ENCODE measurements at places on chromosomes 12 and 14.

DNA sequence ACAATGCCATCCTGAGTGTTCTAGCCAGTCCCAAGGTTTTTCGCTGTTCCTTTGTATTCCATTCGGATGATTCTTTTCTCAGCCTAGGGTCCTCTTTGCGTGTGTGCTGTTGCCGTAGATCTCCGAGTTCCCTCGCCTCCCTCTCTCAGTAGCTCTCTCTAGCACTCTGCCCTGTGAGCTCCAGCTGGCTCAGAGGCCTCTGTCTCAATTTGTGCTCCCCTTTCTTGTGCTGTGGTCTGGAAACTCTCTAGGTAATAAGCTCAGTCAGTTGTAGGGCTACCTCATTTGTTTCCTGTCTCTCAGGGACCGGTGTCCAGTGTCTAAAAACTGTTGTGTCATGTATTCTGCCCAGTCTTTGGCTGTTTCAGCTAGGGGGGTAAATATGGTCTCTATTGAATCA, 179.3 kb downstream of the PCNX1 start:
- DNase-seq = no peak

- DNase-seq = peak; percentile 45
Measured at GRCh38 chr12:14884458-14884878, 1.2 kb downstream of the MGP start.

GRCh38 chr12:115094163-115094816, 410.3 kb upstream of the TBX3 start:
- DNase-seq = no peak

DNA sequence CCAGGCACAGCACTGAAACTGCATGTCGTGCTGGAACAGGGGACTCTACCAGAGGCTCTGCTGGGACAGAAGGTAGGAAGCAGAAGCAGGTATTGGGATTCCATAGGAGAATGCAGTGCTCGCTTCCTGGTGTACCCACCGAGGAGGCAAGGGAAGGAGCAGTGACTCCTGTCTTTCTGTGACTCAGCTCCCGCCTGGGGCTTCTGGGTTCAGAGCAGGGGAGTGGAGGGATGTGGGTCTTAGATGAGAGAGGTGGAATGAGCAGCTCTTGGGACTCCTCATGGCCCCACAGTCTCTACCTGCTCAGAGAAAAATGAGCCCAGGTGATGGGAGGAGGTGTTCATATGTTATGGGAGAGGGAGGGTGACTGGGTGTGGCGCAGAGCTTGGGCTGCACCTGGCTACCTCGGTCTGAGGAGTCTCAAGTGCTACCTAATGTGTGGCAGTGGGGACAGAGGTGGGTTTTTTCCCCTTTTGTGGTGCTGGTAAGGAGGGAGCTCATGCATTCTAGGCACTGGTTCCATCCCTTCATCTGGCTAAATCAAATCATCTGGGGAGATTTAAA, 26.3 kb downstream of the WNT5B start:
- no peak for DNase-seq

DNA sequence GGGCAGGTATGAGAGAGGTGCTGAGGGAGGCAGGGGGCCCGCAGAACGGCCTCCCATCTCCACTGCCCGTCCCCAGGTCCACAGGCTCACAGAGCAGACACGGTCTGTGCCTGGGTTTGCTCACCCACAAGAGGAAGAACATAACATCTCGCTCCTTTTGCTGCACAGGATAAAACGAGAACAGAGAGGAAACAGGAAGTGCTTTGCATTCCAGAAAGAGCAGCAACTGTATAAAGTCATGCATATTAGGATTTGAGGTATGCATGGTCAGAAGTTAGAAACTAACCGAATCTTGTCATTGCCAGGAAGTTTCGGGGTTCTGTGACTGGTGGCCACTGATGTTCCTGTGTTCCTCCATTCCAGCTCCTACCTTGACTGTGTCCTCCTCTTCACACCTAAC, 25.0 kb downstream of the NTF3 start:
- no peak for DNase-seq

GRCh38 chr12:57169969-57170368, 22.6 kb upstream of the LRP1-AS start:
- no peak for DNase-seq

- DNase-seq = peak; percentile 80
Measured at GRCh38 chr14:57268161-57269069, at the start of the genes AP5M1 and EXOC5. TSS of gene AP5M1 (plus strand) at chr14:57268971. CDS start at chr14:57269315, 344 bp downstream. TSS of gene EXOC5 (minus strand) at chr14:57268905. CDS start at chr14:57268648, 257 bp downstream.

DNA sequence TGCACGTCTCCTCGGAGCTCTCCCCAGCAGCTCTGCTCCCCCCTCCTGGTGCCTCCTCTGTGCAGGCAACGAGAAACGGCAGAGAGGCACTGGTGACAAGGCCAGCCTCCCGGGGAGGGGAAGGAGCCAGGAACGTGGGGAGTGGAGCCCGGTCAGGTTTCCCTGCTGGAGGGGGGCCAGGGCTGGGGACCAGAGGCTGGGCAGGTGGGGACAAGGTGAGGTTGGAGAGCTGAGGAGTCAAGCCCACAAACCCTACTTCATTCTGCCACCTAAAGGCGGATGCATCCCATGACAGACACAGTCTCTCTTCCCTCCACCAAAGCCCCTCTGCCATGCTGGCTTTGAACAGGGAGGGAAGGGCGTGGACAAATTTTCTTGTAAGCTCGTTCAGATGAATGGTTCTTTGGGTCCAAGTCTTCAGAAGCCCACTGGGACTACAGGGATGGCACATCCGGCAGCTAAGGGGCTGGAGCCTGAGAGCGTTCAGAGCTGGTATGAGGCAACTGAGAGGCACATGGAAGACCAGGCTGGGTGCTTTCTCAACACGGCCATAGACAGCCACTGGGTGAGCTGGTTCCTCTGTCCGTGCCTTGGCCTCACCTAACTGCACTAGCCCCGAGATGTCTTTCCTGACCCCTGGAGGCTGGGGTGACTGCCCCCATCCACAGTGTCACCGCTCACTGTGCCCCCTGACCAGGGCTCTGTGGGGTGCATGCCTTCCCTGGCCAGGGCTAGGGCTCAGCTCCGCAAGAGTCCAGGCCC, 105.9 kb downstream of the RBM19 start:
- DNase-seq = no peak

GRCh38 chr12:112848338-112848715, 56.8 kb downstream of the RPH3A start:
- no peak for DNase-seq

DNA sequence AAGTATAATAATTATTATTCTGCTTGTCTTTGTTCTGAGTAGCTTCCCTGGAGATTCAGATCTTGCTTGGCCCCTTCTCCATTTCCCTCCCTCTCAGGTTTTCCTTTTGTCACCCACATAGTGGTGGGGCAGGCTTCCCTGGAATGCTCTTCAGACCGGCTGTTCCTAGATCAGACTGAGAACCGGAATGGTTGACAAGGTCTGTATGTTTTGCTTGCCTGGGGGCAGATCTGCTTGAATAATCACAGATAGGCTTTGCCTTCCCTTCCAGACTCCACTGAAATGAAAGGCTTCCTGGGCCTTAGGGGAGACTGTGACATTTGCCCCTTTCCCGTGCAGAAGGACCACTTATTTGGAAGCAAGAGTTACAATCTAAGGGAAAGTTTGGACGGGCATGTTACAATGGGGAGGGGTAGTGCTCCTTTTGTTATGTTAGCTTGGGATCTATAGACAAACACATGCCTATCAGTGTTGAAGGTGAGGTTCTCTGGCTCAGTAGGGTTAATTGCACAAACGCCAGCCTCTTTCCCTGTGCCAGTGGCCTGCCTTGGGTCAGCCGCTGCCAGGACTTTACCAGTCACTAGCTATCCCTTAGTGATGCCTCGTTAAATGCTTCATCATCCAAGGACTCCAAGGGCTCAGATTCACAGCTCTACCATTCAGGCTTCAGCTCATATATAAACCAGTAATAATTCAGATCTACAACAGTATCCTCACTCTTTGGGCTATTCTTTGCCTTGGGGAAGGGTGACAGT, 178.6 kb downstream of the SNAPC1 start:
- no peak for DNase-seq

- no peak for DNase-seq
Measured at GRCh38 chr12:94594443-94594825, 55.9 kb downstream of the TMCC3 start.

GRCh38 chr14:102940729-102941362, 18.4 kb downstream of the AMN start:
- no peak for DNase-seq

GRCh38 chr14:32300136-32300535, 29.0 kb upstream of the AKAP6 start:
- no peak for DNase-seq

DNA sequence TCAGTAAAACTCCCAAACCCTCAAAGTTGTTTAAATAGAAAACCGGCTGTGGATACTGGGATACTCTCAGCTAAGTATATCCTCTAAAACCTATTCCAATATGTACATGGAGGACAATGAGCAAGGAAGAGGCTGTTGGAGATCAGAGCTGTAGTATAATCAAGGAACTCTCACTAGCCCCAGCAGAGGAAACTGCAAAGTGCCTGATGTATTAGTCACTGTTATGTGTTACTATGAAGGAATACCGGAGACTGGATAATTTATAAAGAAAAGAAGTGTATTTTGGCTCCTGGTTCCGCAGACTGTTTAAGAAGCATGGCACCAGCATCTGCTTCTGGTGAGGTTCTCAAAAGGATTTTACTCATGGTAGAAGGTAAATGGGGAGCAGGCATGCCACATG, 65.6 kb upstream of the RPL10L start:
- DNase-seq = no peak

DNA sequence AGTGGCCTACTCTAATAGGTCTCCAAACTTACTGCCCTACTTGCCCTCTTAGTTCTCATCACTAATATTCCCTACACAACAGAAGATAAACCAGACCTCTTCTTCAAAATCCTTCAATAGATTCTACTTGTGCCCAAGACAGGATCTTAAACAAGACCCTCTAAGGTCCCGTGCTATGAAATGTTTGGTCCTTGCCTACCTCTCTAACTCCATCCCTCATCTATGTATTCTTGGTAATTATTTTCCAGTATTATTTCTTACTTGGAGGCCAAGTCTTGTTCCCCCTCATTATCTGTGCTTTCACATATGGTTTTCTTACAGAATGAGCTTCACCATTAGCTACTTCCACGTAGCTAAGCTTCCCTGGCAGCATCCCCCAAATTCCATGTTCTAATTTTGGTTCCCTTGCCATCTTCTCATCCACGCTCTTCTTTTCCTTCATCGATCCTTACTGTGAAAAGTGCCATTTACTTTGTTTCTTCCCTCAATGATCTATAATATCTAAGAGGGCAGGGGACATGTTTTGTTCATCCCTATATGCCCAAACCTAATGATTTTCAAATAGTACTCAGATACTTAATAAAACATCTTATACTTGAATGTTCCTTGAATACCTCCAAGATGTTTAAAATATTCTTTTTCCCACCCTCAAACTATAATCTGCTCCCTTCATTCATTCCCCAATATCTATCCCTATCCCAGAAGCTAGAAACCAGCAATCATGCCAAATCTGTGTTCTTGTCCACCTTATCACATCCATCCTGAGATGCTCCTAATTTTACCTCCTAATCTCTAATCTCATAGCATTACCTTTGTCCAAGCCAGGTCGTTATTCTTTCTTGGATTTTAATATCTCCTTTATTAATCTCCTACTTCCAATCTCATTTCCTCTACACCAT, 10.1 kb downstream of the HNRNPC start:
- DNase-seq = no peak

DNA sequence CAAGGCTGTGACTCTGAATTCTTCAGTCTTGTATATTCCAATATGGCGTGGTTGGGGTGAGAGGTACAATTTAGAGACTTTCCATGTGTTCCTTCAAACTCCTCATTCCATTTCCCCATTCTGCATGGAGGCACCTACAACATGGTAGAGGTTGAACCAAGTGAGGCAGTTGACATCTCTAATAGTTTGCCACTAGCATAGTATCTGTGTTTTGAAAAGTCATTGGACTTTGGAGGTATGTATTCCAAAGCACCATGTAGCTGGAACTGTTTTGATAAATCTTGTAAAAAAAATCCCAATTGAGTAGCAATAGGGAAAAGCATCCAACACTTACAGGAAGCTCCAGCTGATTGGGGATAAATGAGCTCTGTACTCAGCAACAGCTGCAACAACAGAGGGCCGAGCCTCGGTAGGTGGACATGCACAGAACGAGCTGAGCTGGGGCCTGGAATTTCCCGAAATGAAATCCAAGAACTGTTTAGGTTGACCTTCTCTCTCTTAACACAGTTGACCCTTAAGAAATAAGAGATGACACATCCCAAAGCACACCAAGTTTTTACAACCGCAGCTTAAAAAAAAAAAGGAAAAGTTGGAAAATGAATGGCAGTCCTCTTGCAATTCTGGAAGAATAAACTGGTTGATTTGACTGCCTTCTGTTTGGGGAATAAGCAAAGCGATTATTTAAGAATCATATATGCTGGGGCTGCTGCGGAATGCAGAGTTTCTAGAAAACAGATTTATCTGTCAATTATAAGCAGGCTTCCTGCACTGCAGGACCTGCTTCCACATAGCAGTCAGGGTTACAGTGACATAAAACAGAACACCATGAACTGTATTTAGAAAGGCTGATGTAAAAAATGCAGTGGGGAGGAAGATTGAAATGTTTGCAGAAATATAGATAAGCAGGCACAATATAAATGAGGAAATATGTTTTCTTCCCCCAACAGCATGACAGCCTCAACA, 194.6 kb upstream of the KRR1 start:
- DNase-seq = no peak

GRCh38 chr12:50196537-50196936, 29.4 kb upstream of the CERS5 start:
- DNase-seq = no peak

GRCh38 chr14:70879448-70879847, 27.8 kb upstream of the PCNX1 start:
- no peak for DNase-seq

DNA sequence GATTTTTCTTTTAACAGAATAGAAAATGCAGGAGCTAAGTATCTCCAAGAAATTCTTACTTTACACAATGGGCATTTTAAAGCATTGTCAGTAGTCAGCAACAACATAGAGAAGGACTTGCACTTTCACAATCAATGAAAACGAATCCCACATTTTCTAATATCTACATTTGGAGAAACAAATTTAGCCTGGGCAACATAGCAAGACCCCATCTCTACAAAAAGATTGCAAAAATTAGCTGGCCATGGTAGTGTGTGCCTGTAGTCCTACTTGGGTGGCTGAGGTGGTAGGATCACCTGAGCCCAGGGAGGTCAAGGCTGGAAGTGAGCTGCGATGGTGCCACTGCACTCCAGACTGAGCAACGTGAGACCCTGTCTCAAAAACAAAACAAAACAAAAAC, 30.6 kb upstream of the C2CD5 start:
- DNase-seq = no peak

- DNase-seq = no peak
Measured at GRCh38 chr14:53126731-53127130, 26.4 kb downstream of the DDHD1 start.

DNA sequence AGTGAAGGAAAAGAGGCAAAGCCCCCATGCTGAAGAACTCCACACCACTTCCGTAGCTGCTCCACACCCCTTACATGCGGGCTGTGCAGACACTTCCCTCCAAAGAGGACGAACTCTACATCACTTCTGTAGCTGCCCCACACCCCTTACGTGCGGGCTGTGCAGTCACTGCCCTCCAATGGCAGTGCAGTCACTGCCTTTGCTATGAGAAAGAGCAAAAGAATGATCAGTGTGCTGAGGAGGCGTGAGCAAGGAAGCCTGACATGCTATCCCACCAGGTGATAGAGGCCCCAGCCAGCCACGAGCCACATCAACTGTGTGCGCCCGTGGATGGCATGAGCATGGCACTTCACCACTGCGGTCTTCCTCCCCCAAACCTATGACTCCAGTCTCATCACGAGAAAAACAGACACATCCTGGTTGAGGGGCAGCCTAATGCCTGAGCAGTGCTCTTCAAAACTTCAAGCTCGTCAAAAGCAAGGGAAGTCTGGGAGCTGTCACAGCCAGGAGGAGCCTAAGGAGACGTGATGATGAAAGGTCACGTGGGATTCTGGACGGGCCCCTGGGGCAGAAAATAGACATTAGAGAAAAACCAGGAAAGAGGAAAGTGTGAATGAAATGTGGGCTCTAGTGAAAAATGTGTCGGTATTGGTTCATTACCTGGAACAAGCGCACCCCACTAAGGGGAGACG, 60.8 kb upstream of the C14orf180 start:
- no peak for DNase-seq
